ENCODE measurements at places on chromosomes 16 and 17.
A peak's percentile ranks its signal among the peaks of the same experiment; 100 is the strongest.

- DNase-seq: peak; percentile 89
Observed at GRCh38 chr17:45247429-45248131, 14.3 kb downstream of the SPATA32 start.

DNA sequence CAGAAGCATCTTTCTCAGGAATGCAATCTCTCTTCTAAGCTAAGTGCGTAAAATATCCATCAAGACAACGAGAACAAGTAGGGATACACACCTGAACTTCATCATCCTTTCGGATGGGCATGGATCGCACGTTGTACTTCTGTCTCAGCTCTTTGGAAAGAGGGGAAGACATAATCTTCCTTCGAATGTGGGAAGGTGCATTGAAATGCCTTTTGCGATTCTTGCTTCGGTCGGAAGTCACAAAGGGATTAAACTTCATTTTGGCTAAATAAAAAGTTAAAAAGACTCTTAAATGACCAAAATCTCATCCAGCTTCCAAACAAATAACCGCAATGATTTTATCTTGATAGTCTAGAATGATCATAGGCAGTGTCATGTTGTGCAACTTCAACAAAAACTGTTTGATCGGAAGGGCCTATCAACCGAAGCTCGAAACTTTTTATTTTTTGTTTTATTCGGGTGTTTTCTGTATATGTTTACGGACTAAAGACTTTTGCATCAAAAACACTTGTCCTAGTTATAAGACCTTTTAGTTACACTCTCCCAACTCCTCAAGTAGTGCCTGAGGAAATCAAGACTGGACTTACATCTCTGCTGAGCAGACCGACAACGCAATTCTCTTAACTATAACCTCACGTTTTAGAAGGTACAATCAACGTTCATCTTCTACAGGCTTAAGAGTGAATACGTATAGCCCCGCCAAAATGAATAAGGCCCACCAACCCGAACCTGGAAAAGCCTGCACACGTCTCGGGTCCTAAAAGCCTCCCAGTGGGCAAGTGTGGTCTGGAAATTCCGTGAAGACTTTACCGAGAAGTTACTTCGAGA is 727 bp downstream of the RPL26 start:
- DNase-seq: no peak

DNA sequence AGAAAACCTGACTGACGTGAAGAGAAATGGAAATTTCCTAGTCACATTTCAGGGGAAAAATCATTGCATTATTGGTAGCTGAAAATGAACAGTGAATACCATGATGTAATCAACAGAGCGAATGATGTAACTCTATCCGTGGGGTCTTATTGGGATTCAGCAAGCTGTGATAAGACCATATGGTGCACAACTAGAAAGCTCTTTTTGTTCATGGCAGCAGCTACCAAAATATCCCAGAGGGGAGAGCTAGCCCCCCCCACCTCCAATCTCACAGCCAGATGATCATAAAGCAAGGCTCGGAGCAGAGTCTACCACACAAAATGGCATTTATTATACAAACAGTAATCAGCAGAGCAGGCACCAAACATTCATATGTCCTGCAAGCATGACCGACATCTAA is 22.2 kb upstream of the DNAH17 start:
- no peak for DNase-seq

- DNase-seq: no peak
Observed at GRCh38 chr17:73347351-73347750, 35.5 kb upstream of the CDC42EP4 start.

- DNase-seq: no peak
Observed at GRCh38 chr17:45873728-45874127, 20.6 kb upstream of the MAPT start.

- no peak for DNase-seq
Observed at GRCh38 chr17:16489431-16489830, 2.6 kb downstream of the LRRC75A start.

- DNase-seq: peak; percentile 77
Observed at GRCh38 chr16:68800257-68800875, 43.0 kb upstream of the TANGO6 start.

DNA sequence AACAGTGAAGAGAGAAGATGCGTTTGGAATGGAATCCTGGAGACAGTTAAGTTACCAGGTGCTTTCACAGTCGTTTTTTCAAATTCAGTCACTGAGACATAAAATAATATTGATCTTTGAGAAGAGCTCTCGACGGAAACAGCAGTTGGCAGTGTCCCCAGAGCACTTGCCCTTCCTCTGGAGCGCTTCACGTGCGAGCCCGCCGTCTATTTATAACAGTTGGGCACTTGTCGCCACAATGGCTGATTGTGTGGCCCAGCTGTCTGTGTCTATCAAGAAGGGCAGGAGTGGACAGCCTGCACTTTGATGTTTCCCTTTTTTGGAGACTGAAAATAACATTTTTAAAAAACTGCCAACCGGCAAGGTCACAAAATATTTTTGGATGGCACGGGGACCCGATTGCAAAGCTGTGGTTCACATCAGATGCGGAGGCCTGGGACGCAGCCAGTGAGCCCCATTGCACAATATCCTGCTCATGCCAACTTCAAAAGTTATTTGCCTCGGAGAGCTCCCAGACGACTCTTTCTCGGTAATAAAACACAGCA is 62.9 kb downstream of the ADCY9 start:
- no peak for DNase-seq

- DNase-seq: no peak
Observed at GRCh38 chr16:71423865-71424264, 18.0 kb downstream of the TLE7 start.

- DNase-seq: no peak
Observed at GRCh38 chr17:8829036-8829941, 30.1 kb upstream of the MFSD6L start.

DNA sequence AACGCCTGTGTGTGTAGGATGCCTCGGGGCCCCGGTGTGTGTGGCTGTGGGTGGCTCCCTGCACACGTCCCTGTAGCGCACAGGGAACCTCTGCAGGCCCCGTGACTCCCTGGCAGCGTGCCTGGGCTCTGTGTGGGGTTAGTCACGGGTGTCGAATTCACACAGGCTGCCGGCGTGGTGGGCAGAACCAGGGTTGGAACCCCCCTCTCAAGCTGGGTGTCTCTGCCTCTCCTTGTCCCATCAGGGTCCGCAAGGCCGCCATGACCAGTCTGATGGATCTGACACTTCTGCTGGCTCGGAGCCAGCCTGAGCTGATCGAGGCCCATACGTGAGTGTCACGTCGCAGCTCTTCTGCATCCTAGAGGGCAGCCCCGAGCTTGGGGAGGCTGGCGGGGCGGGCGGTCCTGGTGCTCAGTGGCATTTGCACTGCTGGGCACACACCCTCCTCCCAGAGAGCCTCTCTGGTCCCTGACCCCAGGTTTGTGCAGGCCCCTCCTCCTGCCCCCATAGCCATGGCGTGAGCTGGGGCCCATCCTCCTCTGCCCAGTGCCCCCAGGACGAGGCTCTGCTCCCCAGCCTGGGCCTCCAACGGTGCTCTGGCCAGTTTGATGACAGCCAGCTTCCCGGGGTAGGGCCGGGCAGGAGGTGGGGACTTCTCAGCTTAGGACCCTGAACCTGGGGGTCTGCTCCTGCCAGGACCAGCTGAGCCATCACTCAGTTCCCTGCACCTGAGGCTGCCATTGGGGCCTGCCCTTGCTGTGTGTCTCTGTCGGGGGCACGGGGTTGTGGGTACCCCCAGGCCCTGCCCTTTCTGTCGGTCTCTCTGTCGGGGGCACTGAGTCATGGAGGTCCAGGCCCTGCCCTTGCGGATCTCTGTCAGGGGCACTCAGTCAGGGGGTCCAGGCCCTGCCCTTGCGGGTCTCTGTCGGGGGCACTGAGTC is 88.1 kb upstream of the ZNF750 start:
- no peak for DNase-seq

DNA sequence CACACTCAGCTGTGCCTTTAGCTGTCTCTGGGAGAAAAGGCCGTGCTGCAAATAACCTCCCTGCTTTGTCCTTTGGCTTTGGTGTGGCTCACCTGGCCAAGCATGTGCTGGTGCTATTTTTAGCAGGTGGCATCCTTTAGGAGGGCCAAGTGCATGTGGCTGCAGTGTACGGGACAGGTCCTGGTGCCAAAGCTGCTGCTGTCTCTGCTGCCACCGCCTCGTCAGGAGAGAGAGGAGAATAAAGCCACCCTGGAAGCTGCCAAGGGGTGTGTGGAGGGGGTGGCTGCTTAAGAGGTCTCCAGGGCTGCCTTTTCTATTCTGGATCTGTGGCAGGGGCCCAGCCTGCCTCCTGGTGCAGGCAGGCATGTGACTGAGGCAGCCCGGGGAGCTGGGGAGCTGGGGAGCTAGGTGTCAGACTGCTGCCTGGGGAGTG is 6.2 kb downstream of the AKAP1 start:
- DNase-seq: no peak

- no peak for DNase-seq
Observed at GRCh38 chr17:29342158-29342765, 47.9 kb upstream of the TAOK1 start.

DNA sequence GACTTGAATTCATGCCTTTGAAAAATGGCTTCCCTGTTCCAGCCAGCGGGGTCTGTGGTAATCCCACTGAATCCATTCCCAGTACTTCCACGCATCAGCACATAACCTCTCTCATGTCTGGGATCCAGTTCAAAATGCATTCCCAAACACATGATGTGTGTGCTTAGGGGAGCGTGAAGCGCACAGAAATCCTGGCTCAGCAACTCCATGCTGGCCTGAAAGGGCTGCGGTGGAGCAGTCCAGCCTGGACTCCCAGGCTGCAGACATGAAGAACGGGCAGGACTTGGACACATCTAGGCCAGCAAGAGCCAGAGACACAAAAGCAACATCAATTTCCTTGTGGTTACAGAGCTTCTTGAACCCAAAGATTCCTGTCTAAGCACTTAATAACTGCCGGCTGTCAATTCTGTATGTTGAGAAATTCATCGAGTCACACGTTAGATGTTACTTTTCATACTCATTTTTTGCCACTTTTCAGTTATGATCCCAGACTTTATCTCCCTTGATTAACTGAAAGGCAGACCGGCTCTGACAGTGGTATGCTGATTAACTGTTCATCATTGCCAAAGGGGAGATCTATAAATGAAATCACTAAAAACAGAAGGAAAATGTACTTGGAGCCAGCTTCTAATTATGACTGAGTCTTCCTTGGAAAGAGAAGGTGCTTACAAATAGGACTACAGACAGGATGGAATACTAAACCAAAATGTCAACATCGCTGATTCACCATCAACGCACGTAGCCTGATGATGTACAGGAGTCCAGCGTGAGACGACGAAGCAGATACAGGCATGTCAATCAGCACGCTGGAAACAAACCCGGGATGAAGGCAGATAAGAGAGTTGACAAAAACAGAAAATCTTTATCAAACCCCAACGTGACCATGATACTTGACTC is 23.0 kb downstream of the NSMCE1 start:
- no peak for DNase-seq

GRCh38 chr16:1557576-1557975 is 24.1 kb downstream of the TMEM204 start:
- DNase-seq: no peak

Data from HepG2 (cell line).